Uterus (tissue), 4 donors: ENCODE measurements at places on chromosomes 3 and 15.

GRCh38 chr15:82942691-82943090 lies 9.8 kb downstream of the HOMER2 start:
- H3K36me3 ChIP-seq, result no peaks in the 10 kb centered on the region
- no peaks in the 10 kb centered on the region for H3K27me3 ChIP-seq
- no peak overlapping the region for H3K27ac ChIP-seq
- no peak overlapping the region for H3K4me3 ChIP-seq
- H3K4me1 ChIP-seq, result no peaks in the 10 kb centered on the region

DNA sequence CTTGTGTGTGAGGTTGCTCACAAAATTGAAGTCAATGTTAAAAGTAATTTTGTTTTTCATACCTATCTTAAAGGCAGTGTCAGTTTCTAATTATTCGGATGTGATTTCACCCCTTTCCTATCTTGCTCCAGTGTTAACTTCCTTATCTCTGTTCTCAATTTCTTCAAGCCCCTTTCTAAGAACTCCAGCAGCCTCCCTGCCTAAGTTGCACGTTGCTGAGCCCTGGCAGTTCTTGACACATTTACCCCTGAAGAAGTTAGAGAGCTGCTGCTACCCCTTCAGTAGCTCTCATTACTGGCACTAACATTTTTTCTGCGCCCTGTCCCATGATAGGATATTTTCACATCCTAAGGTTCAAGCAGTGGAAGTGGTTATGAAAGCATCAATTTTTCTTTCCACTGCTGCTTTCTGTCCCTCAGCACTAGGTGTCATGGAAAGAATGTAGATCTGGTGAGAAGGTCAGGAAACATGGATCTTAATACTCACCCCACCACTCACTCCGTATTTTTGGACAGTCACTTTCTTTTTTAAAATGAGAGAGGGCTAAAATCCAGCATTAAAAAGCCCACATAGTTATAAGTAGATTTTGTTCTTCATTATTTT lies 62.9 kb downstream of the OPA1 start:
- DNase-seq, result no peak
- H3K27ac ChIP-seq, result no peak overlapping the region
- no peaks in the 10 kb centered on the region for H3K4me1 ChIP-seq
- no peak overlapping the region for H3K4me3 ChIP-seq
- no peaks in the 10 kb centered on the region for H3K36me3 ChIP-seq
- no peaks in the 10 kb centered on the region for H3K27me3 ChIP-seq

DNA sequence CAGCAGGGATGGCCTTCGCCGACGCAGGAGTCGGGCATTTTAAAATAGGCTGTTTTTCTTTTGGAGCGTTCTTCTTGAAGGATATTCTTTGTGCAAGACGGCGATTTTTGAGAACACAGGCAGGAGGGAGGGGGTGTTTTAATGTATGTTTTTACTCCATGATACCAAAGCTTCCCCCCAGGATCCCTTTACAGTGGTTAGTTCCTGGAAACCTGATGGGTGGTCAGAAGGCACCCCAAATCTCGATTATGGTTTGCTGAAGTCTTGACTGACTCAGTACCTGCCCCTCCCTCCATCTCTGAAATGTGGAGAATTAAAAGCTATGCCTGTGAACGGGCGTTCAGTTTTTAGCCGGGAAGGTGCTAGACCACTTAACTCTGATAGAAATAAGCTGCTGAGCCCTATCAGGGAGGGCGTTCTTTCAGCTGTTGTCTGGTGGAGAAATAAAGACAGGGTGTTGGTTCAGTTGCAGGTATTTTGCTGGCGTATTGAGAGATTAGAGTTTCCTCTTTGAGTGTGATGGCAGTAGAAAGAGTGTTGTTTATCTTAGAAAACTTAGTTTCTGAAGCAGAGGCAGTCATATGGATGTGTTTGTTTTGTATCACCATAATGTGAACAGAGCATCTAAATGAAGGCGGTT lies 3.4 kb downstream of the IGF1R start:
- no peaks in the 10 kb centered on the region for H3K4me1 ChIP-seq
- H3K27ac ChIP-seq, result peak overlapping the region; percentile 100
- no peak for DNase-seq
- H3K36me3 ChIP-seq, result no peaks in the 10 kb centered on the region

DNA sequence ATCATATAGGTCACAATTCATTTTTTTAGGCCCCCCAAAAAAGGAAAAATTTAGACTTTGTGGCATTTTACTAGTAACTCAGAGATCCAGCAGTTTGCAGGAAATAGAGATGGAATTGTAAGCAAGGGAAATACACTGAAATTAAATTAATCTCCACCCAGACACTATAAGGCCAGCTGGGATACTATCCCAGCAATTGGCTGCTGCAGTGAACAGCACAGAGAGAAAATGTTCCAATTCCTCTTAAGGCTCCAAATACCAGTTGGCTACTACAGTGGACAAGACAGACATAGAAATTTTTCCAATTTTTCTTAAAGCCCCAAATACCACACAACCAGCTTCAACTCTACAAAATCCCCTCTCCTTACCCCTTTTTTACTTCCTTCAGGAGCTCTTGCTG lies 78.9 kb downstream of the ULK4 start:
- no peak overlapping the region for H3K27ac ChIP-seq
- no peak for DNase-seq
- no peaks in the 10 kb centered on the region for H3K36me3 ChIP-seq
- H3K27me3 ChIP-seq, result no peaks in the 10 kb centered on the region
- H3K4me3 ChIP-seq, result no peak overlapping the region

DNA sequence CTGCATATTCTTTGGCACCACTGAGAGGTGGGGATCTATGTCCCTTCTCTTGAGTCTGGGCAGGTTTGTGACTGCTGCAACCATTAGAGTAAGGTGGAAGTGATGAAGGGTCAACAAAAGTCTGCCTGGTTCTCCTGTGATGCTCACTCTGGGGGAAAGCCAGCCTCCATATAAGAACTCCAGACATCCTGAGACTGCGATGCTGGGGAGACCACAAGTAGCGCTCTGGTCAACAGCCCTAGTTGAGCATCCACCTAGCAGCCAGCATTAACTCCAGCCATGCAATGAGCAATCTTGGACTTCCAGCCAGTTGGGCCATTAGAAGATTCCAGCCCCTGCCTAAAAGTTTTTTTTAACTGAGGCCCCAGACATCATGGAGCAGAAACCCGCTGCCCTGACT lies 62.8 kb downstream of the SCN11A start:
- no peaks in the 10 kb centered on the region for H3K27me3 ChIP-seq
- no peak overlapping the region for H3K27ac ChIP-seq
- H3K4me3 ChIP-seq, result no peak overlapping the region

DNA sequence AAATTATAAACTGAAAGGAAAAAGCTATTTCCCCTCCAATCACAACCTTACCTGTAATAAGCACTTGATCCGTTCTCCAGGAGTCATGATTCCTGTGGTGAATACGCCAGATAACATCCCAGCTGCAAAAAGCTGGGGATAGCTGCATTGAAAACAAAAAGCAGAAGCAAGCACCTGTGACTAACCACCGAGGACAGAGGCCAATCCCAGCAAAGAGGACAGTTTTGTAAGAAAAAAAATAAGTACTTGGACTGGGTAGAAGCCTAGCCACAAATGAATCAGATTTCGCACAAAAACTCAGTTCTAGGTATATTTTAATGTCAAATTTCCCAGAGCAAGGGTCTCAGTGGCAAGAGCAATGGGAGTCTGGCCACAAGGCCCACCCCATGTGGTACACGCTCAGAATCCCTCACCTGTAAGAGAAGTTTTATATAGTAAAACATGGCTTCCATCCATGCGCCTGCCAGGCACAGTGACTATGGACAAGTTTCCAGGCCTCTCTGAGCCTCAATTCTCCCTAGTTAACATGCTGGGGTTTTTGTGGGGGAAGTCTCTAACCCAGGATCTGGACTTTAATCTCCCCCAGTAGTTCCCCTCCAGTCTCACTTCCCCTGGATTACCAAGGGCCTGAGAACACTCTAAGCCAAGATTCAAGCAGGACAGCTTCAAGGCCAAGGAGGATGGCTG lies 19.2 kb downstream of the SLC25A20 start:
- H3K27ac ChIP-seq, result no peak overlapping the region
- no peak overlapping the region for H3K4me3 ChIP-seq
- no peaks in the 10 kb centered on the region for H3K27me3 ChIP-seq
- H3K36me3 ChIP-seq, result no peaks in the 10 kb centered on the region
- DNase-seq, result no peak

DNA sequence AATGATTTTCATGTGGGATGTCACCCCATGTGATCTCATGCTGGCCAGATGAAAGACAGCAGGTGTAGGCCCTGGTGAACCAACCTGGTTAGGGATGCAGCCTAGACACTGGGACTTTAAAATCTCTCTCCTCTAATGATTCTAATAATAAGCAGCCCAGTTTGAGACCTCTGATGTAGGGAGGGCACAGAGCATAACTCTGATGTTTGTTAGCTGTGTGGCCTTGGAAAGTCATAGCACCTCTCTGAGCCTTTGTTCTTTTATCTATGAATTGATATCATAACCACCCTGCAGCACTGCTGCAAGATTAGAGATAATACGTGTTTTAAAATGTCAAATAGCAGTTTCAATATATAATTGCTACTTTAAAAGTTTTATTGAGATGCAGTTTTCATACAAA lies 106.0 kb downstream of the RPL22L1 start:
- H3K36me3 ChIP-seq, result no peaks in the 10 kb centered on the region
- H3K27ac ChIP-seq, result no peak overlapping the region
- no peaks in the 10 kb centered on the region for H3K4me1 ChIP-seq
- H3K27me3 ChIP-seq, result no peaks in the 10 kb centered on the region
- no peak overlapping the region for H3K4me3 ChIP-seq

DNA sequence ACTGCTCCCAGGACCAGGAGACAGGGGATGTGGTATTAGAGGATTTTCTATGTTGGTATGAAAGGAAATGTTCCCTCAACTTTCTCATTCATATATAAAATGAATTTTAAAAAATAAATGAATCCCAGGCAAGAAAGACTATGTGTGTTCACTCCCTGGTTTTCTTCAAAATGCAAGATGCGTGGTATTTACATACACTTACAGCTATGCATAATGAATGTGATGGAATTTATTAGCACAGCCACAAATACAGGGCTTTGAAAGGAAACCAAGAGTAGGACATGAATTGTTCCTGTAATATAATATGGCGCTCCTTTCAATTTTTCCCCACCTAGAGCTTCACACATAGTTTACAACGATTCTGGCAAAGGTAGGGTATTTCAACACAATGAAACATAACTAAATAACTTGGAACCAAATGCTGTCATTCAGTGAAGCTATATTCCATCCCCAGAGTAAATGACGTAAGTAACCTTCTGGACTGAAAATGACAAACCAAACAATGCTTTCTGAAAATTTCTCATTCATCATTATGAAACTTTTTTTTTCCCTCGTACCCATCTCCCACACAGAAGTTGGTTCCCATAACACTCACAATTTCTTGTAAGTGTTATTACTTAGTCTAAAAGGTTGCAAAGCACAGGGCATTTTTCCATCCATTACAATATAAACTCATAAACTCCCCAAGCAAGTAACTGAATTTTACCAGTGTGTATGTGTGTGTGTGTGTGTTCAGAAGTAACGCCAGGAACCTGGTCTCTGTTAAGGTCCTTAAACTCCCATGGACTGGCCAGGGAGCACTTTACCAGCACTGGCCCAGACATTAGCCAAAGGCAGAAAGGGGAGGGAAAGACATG lies 41.8 kb downstream of the CBLB start:
- no peaks in the 10 kb centered on the region for H3K4me1 ChIP-seq
- no peak overlapping the region for H3K4me3 ChIP-seq
- DNase-seq, result no peak
- H3K36me3 ChIP-seq, result no peaks in the 10 kb centered on the region

DNA sequence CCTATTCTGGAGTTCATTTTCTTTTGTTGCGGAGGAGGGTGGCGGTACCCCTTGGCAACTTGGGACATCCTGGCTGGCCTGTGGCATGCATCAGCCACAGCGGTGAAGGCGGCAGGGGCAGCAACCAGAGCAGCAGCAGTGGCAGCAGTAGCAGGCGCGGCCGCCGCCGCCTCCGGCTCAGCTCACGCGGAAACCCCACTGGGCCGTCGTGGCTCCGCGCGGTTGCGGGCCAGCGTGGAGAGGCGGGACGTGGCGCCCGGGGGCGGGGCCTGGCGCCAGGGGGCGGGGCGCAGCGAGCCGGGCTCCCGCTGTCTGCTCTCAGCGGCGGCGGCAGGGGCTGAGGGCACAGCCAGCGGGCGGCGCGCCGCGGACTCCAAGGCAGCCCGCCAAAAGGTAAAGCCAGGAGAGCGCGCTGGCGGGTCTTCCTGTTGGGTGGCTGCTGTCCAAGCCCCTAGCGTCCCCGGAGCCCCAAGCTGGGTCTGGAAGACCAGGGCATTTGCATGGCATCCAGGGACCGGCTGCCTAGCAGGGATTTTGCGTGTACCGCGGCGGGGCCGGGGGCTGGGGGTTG lies 334.4 kb upstream of the THRB start:
- H3K27ac ChIP-seq, result no peak overlapping the region
- no peaks in the 10 kb centered on the region for H3K4me1 ChIP-seq
- DNase-seq, result peak; percentile 36

DNA sequence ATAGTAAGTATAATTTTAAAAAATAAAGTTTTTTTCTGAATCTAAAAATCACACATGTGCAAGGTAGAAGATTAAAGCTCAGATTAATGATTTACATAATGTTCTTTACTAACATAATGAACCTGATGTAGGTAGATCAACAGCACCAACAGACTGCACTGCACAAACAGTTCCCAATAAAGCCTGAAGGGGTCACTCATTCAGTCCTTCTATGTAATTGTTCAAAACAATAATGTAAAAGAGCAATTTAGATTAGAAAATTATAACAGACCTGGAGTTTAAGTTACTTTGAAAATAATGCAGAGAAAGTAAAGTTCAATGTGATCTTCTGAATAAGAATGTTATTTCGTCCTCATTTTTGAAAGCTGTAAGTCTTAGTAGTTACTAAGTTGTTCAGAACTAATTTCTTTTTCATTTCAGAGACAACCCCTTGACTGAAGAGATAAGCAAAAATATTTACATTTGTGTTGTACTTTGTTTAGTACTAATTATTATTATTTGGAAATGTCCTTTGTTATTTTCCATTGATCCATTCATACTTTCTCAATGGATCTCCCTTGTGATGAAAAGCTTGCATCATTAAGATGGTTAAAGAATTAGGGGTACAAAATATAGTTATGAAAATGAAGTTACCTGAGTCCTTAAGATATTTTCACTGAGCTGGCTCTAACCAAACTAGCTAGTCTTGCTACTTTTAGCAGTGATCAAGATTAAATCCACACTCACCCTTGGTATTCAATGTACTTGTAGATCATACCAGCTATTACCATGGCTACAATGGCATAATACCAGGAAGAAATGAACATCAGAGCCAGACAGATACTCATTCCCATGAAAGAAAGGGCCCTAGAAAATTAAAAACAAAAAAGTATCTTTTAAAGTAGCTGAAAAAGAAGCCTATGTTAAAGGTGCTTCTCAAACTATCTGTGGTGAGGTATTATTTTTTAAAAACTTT lies 16.8 kb downstream of the EMC4 start:
- H3K27ac ChIP-seq, result no peak overlapping the region
- H3K4me3 ChIP-seq, result no peak overlapping the region
- peak; percentile 25 for DNase-seq
- no peaks in the 10 kb centered on the region for H3K4me1 ChIP-seq
- no peaks in the 10 kb centered on the region for H3K27me3 ChIP-seq

- no peak overlapping the region for H3K4me3 ChIP-seq
- DNase-seq, result no peak
- H3K4me1 ChIP-seq, result no peaks in the 10 kb centered on the region
- no peak overlapping the region for H3K27ac ChIP-seq
- no peaks in the 10 kb centered on the region for H3K27me3 ChIP-seq
These were observed 161.1 kb downstream of the NUP210 start for GRCh38 chr3:13258986-13259514.

- no peak overlapping the region for H3K4me3 ChIP-seq
- no peaks in the 10 kb centered on the region for H3K27me3 ChIP-seq
- no peaks in the 10 kb centered on the region for H3K4me1 ChIP-seq
- no peaks in the 10 kb centered on the region for H3K36me3 ChIP-seq
These were observed 398.4 kb upstream of the CNTN3 start for GRCh38 chr3:75012791-75013331.
